Glomerular endothelial cell (primary cell): ENCODE measurements at places on chromosomes 11 and 22. TPM values are rescaled to one million over a fixed set of nuclear protein-coding genes. Genes with fewer than 3 reads are reported as not detected.
A peak's percentile ranks its signal among the peaks of the same experiment; 100 is the strongest.

XKR3 gene
- not detected in 2 replicates for total RNA-seq

NXPE4 gene
- total RNA-seq, result not detected in 2 replicates

GRCh38 chr22:27477171-27477570, 324.4 kb downstream of the MN1 start:
- DNase-seq, result no peak

OR2AG2 gene
- 0.15 and 0.18 TPM in 2 replicates for total RNA-seq

APOA5 gene
- not detected in 2 replicates for total RNA-seq

GRCh38 chr11:68569357-68569756, 108.8 kb downstream of the PPP6R3 start:
- DNase-seq, result no peak

POU2AF1 gene
- not detected in 2 replicates for total RNA-seq

DNA sequence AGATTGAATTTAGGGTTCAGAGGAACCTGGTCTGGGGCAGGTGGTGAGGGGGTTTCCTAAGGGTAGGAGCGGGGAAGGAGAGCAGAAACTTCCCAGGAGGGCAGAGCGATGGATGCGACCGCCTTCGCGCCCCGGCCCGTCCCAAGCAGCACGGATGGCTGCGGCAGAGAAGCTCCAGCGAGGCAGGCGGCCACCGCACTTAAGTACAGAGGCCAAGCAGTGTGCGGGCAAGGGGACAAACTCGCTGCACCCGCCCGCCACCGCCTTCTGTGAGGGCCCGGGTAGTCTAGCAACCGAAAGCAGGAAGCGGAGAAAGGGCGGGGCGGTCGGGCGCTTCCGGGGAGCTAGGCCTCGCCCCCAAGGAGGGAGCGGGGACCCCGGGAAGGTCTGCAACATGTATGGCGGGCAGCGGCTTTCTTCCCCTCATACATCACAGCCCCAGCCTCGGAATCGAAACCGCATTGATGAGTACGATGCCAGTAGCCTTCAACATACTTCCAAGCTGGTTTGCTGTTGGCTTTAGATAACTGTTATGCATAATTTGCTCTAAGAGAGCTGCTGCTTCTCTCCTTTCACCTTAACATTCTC, at the start of gene AGBL2:
Gene AGBL2 (minus strand): TSS at position 288 of the 588 bp plus-strand sequence. CDS start 719 bp downstream, outside the sequence.
- no peak for DNase-seq

DNA sequence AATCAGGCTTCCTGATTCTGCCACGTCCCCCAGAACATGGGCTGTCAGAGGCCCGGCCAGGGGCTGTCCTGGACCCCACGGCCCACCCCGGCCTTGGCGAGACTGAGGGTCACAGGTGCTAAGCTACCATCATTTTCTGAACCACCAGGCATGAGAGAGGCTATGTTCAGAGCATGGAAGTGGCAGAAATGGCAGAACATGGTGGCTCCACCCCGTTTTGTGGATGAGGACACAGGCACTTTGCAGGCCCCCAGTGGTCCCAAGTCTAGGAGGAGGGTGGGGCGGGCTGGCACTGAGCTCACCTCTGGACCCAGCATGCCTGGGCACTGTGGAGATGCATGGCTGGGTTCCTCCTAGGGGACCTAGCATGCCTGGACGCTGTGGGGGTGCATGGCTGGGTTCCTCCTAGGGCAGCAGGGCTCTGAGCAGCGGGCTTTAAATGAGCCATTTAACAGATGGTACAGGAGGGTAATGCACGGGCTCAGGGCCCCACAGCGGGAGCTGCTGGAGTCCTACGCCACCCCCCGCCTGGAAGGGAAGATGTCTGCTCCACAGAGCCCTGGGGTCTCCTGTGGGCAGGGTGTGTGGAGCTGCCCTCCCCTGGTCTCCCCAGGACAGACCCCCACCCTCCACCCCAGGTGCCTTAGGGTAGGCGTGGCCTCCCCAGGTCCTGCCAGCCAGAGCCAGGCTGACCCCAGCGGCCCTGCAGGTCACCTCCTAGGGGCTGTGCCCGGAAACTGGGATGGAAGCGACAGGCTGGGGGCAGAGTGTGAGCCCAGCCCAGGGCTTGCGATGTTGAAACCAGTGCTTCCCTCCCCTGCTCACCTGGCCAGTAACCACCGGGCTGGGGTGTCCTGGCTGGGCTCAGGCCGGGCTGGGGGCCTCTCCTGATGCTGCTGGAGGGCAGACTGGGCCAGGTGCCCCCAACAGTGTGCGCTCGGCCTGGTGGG, 6.1 kb upstream of the MUC5AC start:
- DNase-seq, result no peak

- no peak for DNase-seq
Measured at GRCh38 chr11:40370821-40371616, 1088.4 kb downstream of the LRRC4C start.

DNA sequence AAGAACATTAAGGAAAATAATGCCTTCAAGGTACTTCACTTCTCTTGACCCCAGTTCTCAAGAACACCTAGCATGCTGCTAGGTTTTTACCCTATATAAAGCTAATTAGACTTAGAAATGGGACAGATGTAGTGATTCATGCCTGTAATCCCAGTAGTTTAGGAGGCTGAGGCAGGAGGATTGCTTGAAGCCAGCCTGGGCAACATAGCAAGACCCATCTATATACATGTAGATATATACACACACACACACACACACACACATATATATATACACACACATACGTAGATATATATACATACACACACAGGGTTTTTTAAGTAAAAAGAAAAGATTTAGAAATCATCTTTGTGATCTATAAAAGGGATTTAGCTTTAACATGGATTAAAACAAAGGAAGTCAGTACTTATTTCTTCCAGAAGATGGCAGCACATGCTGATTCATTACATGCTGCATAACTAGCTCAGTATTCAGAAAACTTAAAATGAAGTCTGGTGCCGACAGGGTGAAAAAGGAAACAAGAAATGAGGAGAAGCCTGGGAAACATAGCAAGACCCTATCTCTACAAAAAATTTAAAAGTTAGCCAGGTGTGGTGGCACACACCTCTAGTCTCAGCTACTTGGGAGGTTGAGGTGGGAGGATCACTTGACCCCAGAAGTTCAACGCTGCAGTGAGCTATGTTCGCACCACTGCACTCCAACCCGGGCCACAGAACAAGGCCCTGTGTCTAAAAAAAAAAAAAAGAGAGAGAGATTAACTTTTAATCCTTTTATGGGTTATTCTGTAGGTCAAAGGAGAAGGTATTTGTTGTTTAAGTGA, 28.5 kb upstream of the RBX1 start:
- peak; percentile 67 for DNase-seq

TNNT3 gene
- not detected in 2 replicates for total RNA-seq

- no peak for DNase-seq
Measured at GRCh38 chr11:48019217-48019584, 38.8 kb downstream of the PTPRJ start.

GRCh38 chr11:122367809-122368231, 251.8 kb upstream of the BLID start:
- DNase-seq, result no peak

- DNase-seq, result no peak
Measured at GRCh38 chr11:2578929-2579270, 120.9 kb downstream of the KCNQ1OT1 start.

RAB39A gene
- not detected in 2 replicates for total RNA-seq

DNA sequence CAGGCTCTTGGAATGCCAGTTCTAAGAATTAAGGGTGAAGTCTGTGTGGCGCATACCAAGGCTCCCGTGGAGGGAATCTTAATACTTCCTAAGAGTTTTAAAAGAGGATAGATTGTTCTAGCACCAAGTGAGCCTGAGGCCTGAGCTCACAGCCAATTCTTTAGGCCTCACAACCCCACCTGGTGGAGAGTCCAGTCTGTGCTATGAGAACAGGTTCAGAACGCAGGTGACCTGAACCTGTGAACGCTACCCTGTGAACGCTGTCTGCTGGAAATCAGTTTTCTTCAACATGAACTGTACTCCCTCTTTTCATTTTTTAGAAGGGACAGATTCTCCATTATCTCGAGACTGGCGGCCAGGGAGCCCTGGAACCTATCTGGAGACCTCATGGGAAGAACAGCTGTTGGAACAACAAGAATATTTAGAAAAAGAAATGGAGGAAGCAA, 43.2 kb upstream of the DLAT start:
- DNase-seq, result no peak

- DNase-seq, result no peak
Measured at GRCh38 chr11:96538104-96538503, 148.3 kb downstream of the JRKL start.

- DNase-seq, result no peak
Measured at GRCh38 chr11:17410606-17411379, 22.3 kb upstream of the KCNJ11 start.

- DNase-seq, result no peak
Measured at GRCh38 chr11:63997104-63997700, 11.0 kb downstream of the OTUB1 start.

DNA sequence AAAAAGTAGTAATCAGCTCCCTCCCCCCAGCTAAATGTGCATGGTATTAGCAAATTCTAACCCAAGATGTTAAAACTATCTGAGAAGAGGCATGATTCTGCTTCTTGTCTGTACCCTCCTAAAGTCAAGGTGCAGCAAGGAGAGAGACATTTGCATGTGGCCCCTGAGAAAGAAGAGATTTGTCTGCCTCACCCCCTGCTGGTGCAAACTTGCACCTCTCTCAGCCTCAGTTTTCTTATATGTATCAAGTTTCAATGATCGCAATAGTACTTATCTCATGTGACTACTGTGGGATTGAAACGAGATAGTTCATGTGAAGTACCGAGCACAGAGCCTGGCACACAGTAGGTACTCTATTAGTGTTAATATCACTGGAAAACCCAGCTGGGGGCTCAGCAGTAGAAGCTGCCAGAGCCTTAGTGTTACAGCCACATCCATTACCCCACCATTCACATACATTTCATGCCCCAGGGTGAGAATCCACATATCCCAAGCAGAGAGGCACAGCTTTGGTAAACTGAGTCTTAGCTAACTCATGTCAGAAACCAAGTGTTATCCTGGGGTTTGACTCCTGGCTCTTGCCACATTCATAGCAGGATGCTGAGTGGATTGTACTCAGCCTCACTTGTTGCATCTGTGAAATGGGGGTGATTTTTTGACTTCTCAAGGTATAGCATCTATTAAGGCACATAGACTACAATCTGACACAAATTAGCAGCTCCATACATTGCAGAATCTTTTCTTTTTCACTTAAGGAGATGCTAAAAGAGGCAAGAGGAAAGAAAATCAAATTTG, 24.9 kb downstream of the CD44 start:
- no peak for DNase-seq

ACTN3 gene
- not detected in 2 replicates for total RNA-seq

C11orf52 gene
- total RNA-seq, result 0.18 and 1.1 TPM in 2 replicates

DNA sequence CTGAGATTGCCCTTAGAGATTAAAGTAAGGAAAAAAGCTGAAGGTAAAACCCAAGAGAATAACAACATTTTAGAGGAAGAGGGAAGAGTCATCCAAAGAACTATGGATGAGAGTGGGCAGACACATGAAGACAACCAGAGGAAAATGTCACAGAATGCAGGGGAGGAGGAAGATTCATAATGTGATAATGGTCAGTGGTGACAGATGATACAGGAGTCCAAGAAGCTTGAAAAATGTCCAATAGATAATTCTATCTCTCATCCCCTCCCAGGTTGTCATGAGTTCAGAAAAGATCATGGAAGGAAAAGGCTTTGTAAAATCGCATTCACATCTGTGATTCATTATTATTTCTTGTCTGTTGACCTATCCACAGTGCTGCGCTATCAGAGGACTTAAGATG, 282.3 kb upstream of the CCDC90B start:
- DNase-seq, result no peak
